ENCODE measurements at places on chromosomes 1 and 21.

DNA sequence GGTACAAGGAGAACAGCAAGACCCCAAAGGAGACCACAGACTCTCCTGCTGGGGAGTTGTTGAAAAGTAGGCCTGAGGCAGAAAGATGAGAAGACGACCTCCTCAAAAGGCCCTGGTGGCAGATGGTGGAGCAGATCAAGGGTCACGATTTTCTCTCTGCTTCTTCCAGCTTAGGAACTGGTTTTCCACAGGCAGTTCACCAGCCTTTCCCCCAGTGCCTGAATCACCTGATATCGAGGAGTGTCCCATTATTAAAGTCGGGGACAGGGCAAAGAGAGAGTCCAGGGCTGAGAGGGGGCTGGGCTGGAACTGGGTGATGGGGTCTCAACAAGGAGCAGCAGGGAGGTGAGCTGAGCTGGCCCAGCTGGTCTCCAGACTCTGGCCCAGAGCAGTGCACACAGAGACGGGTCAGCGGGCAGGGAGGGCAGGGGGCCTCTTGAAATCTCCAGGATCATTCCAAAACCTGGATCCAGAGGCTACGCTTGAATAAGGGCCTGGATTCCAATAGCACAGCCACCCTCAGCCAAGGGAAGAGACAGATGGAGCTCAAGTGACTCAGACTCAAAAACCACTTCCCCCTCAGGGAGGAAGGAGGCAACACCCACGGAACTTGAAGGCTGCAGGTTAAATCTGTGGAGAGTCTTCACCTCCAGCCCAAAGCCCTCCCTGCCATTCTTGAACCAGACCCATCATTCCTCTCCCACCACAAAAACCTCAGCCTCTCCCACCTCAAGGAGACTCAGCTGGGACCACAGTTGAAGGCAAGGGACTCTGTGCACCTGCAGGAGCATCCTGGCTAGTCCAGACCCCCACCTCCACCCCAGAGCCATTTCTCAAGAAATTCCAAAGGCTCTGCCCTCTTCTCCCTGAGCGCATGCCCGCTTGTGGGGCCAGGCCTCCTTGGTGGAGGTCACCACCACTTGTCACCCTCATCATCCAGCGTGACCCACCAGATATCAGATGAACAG, at the start of gene S100A5:
Gene S100A5 (minus strand): TSS at position 541 of the 968 bp plus-strand sequence. CDS start 743 bp downstream, outside the sequence.
- no peak for DNase-seq

DNA sequence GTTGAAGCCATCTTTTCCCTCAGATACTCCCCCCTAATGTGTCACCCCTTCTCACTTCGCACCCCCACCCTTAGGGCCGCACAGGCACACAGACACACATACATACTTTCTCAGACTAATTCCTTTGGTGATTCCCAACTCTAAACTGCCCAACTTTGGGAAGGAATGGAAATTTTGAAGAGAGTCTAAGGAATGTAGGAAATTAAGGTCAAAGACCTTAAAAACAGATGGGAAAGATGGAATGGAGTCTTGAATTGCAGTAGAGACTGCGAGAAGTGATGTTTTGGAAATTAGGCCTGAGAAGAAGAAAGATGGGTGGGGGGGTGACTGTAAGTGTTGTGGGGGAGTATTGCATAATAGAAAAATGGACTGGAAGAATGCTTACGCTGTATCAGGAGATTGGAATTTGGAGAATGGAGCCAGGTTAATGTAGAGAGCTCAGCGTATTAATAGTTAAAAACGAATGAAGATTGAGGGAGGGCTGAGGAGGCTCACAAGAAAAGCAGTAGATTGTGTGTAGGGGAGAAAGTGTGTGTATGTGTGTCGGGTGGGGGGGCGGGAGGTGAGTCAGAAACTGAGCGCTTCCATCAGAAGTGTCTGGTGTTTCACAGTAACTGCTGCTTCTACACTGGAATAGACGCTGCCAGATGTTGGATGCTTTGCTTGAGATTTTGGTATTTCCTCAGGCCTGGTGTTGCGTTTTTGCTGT, 1.7 kb downstream of the PIP5K1A start:
- no peak for DNase-seq

DNA sequence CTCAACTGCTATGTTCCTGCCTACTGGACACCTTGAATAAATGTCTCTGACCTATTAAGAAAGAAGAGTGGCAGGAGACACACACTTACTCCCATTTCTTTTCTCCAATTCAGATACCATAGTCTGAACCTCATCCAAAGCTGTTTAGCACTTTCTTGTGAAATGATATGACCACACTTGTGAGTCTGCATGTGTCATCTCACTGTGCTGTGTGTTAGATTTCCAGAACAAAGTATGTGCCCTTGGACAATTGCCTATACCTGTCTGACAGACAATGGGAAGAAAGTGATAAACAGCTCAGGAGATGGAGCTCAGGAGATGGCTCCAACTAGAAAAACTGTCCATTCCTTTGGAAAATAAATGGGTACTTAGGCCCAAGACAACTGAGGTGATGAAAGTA, 48.4 kb downstream of the USP48 start:
- no peak for DNase-seq

- DNase-seq = no peak
Observed at GRCh38 chr1:81142099-81142826, 658.5 kb upstream of the ADGRL2 start.

GRCh38 chr1:10714337-10715114, 81.9 kb downstream of the CASZ1 start:
- DNase-seq = no peak

DNA sequence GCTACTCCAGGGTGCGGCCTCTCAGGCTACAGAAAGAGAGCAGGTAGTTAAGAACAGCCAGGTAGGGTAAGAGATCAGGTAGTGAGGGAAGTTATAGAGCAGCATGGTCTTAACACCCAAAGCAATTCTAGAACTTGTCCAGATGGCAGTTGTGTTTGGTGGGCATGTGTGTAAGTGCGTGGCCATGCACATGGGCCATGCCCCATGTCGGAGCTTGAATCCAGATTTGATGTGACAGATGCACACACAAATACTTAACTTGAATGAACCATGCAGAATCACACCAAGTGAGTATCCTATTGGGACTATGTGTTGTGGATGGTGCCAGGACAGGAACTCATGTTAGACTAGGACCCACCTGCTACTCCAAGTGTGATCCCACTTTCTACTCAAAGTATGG, 145.7 kb upstream of the HMGB4 start:
- DNase-seq = no peak

GRCh38 chr1:150560576-150561253, 11.5 kb downstream of the ADAMTSL4 start:
- no peak for DNase-seq

DNA sequence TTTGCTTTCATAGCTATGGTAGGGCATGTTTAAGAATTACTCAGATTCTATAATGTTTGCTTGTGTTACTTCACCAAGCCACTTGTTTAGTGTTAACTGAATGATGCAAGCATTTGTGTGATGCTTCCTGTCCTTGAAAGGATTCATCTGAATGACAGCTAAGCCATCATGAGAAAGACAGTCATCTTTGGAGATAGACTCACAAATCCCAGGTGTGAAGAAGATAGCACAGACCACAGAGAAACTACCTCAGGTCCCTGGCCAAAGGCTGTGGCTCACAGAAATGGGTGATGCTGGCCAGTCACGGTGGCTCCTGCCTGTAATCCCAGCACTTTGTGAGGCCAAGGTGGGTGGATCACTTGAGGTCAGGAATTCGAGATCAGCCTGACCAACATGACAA, 321.4 kb downstream of the DPYD start:
- DNase-seq = no peak

DNA sequence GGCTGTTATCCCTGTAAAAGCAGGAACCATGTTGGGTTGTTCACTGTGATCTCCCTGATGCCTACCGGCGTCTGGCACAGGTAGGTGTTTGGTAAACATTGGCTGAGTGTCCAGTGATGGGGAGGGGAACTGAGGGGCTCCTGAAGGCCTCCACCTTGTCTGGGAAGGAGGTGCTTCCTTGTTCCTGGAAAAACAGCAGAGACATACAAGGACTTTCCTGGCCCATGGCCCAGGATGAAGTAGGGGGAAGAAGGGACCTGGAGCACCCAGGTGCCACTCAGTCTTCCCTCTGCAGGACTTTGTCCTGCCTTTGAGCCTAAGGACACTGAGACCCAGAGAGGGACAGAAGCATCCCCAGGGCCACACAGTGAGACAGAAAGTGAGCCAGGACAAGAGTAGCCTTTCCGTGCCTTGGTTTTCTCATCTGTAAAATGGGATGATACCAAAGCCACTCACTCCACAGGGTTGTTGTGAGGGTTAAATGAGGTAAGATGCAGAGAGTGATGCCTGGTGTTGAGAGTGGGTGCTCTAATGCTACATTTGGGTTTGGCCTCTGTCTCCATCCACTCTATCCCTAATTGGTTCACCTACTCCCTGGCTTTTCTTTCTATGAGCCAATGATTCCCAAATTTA, 6.1 kb upstream of the HEYL start:
- no peak for DNase-seq

GRCh38 chr1:171716616-171717015, 25.2 kb downstream of the VAMP4 start:
- no peak for DNase-seq

DNA sequence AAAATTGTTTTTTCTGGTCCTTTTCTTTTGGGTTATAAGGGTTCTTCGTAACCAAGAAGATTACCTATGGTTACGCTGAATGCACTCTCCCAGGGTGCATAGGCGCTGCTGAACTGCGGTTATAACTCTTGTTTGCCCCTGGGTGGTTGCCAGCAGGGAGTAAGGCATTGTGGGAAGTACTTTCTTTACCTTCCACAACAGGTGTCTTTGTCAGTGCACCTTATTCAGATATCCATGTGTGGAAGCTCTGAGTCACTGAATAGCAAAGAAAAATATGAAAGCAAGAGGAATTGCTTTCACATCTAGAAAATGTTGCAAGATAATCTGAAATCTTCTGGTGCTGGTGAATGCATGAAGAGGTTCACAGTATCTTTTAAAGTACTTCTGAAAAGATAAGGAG, 124.4 kb upstream of the CACYBP start:
- DNase-seq = peak; percentile 97

DNA sequence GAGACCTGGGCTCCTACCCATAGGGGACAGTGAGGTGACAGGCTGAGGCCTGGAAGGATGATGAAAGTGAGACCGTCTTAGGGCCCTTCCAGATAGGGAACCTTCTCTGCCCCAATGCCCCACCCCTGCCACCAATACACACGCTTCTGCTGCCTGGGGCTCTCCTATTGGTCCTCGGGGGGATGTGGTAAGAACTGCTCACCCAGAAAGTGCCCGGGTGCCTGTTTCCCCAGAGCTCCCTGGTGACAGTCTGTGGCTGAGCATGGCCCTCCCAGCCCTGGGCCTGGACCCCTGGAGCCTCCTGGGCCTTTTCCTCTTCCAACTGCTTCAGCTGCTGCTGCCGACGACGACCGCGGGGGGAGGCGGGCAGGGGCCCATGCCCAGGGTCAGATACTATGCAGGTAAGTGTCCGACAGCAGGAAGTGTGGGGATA, 948 bp downstream of the SEMA4A start:
- no peak for DNase-seq

- DNase-seq = no peak
Observed at GRCh38 chr1:229068270-229068987, 202.5 kb upstream of the RAB4A start.

- no peak for DNase-seq
Observed at GRCh38 chr1:224373008-224373590, 16.4 kb downstream of the CNIH4 start.

DNA sequence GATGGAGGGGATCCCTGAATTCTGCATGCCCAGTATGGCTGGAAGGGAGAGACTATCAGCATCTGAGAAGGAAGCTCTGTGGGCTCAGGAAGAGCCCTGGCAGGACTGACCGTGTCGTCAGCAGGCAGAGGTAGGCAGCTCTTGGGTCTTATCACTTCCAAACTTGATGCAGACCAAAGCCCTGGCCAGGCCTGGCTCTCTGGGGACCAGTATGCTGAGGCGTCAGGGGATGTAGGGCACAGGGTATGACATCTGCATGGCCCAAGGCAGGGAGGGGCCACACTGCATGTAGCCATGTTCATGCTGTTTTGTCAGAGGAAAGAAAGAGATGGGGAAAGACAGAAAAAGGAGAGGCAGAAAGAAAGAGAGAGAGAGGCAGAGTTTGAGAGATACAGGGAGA, 6.3 kb downstream of the FGR start:
- DNase-seq = no peak

- no peak for DNase-seq
Observed at GRCh38 chr1:30447701-30448100, 275.7 kb downstream of the MATN1 start.

GRCh38 chr1:66761221-66761620, 9.0 kb downstream of the DYNLT5 start:
- no peak for DNase-seq

DNA sequence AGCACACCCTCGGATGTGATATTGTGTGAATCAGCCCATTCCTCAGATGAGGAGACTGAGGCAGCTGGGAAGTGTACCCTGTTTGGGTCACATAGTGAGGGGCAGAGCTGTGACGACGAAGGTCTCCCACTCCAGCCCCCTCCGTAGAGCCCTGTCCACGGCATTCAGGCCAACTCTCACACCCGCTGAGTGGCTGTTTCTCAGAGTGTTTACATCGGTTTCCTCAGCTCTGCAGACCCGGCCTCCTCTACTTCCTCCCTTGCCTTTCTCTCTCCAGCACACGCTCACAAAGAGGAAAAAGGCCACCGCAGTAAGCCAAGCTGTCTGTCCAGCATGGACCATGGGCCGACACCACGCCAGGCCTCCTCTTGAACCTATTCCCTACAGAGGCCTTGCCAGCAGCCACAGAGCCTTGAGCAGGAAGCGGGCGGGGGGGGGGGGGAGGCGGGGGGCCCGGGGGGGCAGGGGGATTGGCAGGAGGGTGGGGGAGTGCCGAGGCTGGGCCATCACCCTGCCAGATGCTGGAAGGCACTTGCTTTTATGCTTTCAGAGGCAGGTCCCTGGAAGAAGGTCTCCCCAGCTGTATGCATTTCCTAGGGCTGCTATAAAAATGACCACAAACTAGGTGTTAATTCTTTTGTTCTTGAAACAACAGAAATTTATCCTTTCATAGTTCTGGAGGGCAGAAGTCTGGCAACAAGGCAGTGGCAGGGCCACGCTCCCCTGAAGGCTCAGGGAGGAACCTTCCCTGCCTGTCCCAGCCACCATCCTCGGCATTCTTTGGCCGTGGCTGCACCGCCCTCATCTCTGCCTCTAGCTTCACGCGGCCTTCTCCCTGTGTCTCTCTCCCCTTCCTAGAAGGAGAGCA, 178.4 kb downstream of the PSMG1 start:
- DNase-seq = no peak
